Ovary (tissue), 10 donors: ENCODE measurements at places on chromosomes 16 and 17. TPM values are rescaled to one million over a fixed set of nuclear protein-coding genes. Genes with fewer than 3 reads are reported as not detected.
A peak's percentile ranks its signal among the peaks of the same experiment; 100 is the strongest.

The EVI2A gene
- 3.9 TPM for total RNA-seq

The CIBAR2 gene
- total RNA-seq = 13.0 TPM

- no peaks in the 10 kb centered on the region for H3K27me3 ChIP-seq
- no peaks in the 10 kb centered on the region for H3K4me1 ChIP-seq
- DNase-seq = no peak
- H3K4me3 ChIP-seq = no peak overlapping the region
Measured at GRCh38 chr17:38663125-38663751, 11.5 kb downstream of the EPOP start.

DNA sequence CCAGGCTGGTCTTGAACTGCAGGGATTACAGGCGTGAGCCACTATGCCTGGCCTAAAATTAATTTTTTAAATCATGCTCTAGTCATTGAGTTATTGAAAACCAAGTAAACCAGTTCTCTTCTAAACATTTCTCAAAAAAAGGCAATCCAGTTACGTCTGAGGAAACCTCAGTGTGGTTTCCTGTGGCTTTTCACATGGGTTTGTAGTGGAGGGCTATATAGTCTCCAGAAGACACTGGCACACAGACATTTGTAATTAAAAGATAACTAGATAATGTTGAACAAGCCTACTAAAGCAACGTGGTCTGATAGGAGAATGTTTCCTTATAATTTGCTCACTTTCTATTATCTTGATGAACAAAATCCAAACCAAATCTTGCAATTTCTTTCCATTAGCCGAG, 5.2 kb upstream of the TOB1 start:
- DNase-seq = no peak
- no peak overlapping the region for H3K4me3 ChIP-seq
- no peaks in the 10 kb centered on the region for H3K27me3 ChIP-seq

- H3K36me3 ChIP-seq = no peaks in the 10 kb centered on the region
- no peak overlapping the region for H3K4me3 ChIP-seq
- H3K27ac ChIP-seq = no peak overlapping the region
- no peaks in the 10 kb centered on the region for H3K27me3 ChIP-seq
- peaks cover 1% of the 10 kb centered on the region for H3K4me1 ChIP-seq
Measured at GRCh38 chr17:74744349-74744713, 4.1 kb upstream of the NHERF1 start.

The SRSF2 gene
- 174 TPM for total RNA-seq

GRCh38 chr17:4833941-4834680, 971 bp downstream of the MINK1 start:
- no peaks in the 10 kb centered on the region for H3K27me3 ChIP-seq
- no peaks in the 10 kb centered on the region for H3K36me3 ChIP-seq
- peaks cover 16% of the 10 kb centered on the region for H3K4me1 ChIP-seq
- H3K27ac ChIP-seq = peak overlapping the region; percentile 96
- H3K4me3 ChIP-seq = peak overlapping the region; percentile 81

GRCh38 chr16:51150165-51150887, 744 bp downstream of the SALL1 start:
- H3K27ac ChIP-seq = peak overlapping the region; percentile 80
- no peak for DNase-seq
- no peaks in the 10 kb centered on the region for H3K36me3 ChIP-seq
- H3K4me3 ChIP-seq = peak overlapping the region; percentile 62
- peaks cover 2% of the 10 kb centered on the region for H3K4me1 ChIP-seq

- H3K27me3 ChIP-seq = no peaks in the 10 kb centered on the region
- H3K4me3 ChIP-seq = no peak overlapping the region
- no peak for DNase-seq
- no peak overlapping the region for H3K27ac ChIP-seq
- H3K4me1 ChIP-seq = no peaks in the 10 kb centered on the region
Measured at GRCh38 chr16:80527297-80527696, 13.5 kb upstream of the DYNLRB2 start.

DNA sequence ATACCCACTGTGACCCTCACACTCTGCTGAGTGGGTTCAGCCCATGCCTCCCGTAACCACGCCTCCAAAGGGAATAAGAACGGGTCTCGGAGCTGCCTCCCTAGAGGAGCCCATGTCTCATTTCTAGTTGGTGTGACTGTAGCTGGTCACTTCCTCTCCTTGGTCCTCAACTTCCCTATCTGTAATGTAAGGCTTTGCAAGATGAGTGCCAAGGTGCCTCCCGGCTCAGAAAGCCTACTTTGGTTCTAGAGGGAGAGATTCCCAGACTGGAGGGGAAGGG, 20.8 kb downstream of the C16orf74 start:
- no peak overlapping the region for H3K4me3 ChIP-seq
- no peak overlapping the region for H3K27ac ChIP-seq

- peaks cover 2% of the 10 kb centered on the region for H3K4me1 ChIP-seq
- H3K4me3 ChIP-seq = no peak overlapping the region
- DNase-seq = no peak
- no peak overlapping the region for H3K27ac ChIP-seq
- no peaks in the 10 kb centered on the region for H3K36me3 ChIP-seq
Measured at GRCh38 chr16:70018254-70018653, 67.1 kb downstream of the CLEC18A start.

- no peak overlapping the region for H3K4me3 ChIP-seq
- peaks cover 10% of the 10 kb centered on the region for H3K4me1 ChIP-seq
- no peaks in the 10 kb centered on the region for H3K27me3 ChIP-seq
- no peak for DNase-seq
Measured at GRCh38 chr16:79835194-79835593, 234.7 kb upstream of the MAF start.

GRCh38 chr16:5838725-5839124, 741.1 kb upstream of the EEF2KMT start:
- no peak for DNase-seq
- no peak overlapping the region for H3K4me3 ChIP-seq
- H3K36me3 ChIP-seq = no peaks in the 10 kb centered on the region
- H3K27me3 ChIP-seq = no peaks in the 10 kb centered on the region
- no peak overlapping the region for H3K27ac ChIP-seq

DNA sequence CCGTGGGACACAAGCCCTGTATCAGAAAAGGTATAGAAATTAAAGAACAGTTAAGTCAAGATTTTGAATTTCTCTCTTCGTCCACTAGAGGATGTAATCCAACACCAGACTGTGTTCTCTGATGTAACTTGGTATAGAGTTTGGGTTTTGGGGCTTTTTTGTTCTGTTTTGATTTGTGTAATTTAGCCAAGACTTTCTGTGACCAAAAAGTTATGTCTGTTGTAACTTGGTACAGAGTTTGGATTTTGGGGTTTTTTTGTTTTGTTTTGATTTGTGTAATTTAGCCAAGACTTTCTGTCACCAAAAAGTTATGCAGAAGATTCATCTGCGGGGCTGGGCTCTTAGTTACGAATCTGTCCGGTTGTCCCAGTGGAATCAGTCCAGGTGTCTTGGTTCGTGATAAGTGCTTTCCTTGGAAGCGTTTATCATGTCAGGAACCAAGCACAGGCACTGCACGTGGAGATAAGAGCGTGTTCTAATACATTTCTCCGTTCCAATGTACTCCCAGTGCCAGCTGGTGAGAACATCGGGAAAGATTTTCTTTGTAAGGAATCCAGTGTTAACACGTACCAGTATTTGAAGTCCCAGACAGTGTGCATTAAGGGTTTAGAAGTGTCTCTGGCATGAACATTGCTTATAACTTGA, 44.1 kb upstream of the SEC14L1 start:
- H3K36me3 ChIP-seq = no peaks in the 10 kb centered on the region
- H3K27ac ChIP-seq = peak overlapping the region; percentile 59
- H3K4me1 ChIP-seq = peaks cover 12% of the 10 kb centered on the region
- H3K27me3 ChIP-seq = no peaks in the 10 kb centered on the region

GRCh38 chr16:72468582-72468981, 296.6 kb upstream of the PMFBP1 start:
- no peak for DNase-seq
- H3K4me1 ChIP-seq = no peaks in the 10 kb centered on the region
- H3K36me3 ChIP-seq = no peaks in the 10 kb centered on the region

The NOG gene
- 0.99 TPM for total RNA-seq

DNA sequence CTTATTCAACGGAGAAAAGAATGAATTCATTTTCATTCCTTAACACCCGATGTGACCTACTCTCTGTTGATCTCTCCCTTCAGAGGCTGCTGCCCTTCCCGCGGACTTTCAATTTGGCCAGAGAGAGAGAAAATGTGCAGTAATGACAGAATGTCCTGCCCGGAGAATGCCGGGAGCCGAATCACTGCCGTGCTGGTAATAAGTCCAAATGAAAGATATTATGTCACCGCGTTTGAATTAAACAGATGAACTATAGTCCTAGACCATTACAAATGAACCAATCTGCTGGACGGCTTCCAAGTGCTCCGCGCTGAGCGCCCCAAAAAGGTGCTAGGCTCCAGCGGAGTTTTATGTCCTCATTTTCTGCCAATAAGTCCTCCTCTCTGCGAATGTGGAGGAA, 14.7 kb upstream of the C16orf82 start:
- no peak overlapping the region for H3K27ac ChIP-seq
- DNase-seq = no peak
- no peak overlapping the region for H3K4me3 ChIP-seq
- no peaks in the 10 kb centered on the region for H3K36me3 ChIP-seq
- H3K4me1 ChIP-seq = no peaks in the 10 kb centered on the region
